Large intestine (tissue), 12 donors: ENCODE measurements at places on chromosomes 5 and 9. TPM values are rescaled to one million over a fixed set of nuclear protein-coding genes. Genes with fewer than 3 reads are reported as not detected.

GRCh38 chr5:98492258-98492657 lies 281.2 kb upstream of the RGMB start:
- H3K27me3 ChIP-seq, result no peaks in the 10 kb centered on the region
- H3K36me3 ChIP-seq, result no peaks in the 10 kb centered on the region
- H3K4me3 ChIP-seq, result no peak overlapping the region
- H3K27ac ChIP-seq, result no peak overlapping the region

DNA sequence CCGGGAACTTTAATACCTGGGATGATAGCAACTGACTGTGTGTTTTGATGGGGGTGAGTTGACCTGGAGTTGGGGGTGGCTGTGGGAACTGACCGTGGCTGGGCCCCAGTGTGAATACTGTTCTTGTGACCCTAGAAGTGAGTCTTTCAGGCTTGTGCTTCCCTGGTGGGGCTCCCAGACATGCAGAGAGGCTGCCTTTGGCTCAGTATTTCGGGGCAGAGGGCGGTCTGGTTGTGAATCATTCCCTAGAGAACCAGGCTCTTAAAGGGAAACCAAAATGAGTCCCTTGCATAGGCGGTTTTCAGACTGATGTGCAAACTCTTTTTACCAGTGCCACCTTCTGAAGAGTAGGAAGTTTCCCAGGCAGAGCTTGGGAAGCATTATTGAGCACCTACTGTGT lies 132.1 kb downstream of the MACROH2A1 start:
- H3K4me1 ChIP-seq, result no peaks in the 10 kb centered on the region
- no peak for DNase-seq
- no peaks in the 10 kb centered on the region for H3K27me3 ChIP-seq
- no peak overlapping the region for H3K4me3 ChIP-seq
- H3K27ac ChIP-seq, result no peak overlapping the region

DNA sequence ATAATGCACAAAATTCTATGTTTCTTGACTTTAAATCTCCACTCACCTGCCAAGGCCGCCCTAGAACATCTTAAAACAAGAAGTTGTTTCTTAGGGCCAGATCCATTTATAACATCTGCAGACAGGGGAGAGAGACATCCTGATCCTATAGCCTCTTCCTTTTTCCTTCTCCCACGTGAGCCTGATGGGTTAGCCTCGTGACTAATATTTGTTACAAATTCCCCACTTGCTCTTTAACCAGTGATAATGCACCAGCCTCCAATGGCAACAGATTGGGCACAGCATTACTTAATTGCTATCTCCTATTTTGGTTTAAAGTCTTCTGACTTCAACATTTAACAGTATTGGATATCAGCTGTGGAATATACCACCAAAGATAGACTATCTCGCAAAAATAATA lies 196.5 kb downstream of the GADD45G start:
- H3K27ac ChIP-seq, result no peak overlapping the region
- no peak for DNase-seq
- H3K4me3 ChIP-seq, result no peak overlapping the region
- peaks cover 6% of the 10 kb centered on the region for H3K4me1 ChIP-seq
- no peaks in the 10 kb centered on the region for H3K36me3 ChIP-seq
- H3K27me3 ChIP-seq, result no peaks in the 10 kb centered on the region

GRCh38 chr5:53994148-53994547 lies 316.2 kb downstream of the ARL15 start:
- H3K27ac ChIP-seq, result no peak overlapping the region
- no peaks in the 10 kb centered on the region for H3K27me3 ChIP-seq
- H3K36me3 ChIP-seq, result no peaks in the 10 kb centered on the region
- no peaks in the 10 kb centered on the region for H3K4me1 ChIP-seq
- no peak overlapping the region for H3K4me3 ChIP-seq

RAB3C gene
- 12.6 TPM for polyA plus RNA-seq

MYOZ3 gene
- 3.0 TPM for polyA plus RNA-seq

SLC45A2 gene
- 0.12 TPM for polyA plus RNA-seq
